ENCODE measurements at places on chromosomes 3 and 15.

- no peak for DNase-seq
Observed at GRCh38 chr15:71654720-71655174, 155.6 kb upstream of the NR2E3 start.

DNA sequence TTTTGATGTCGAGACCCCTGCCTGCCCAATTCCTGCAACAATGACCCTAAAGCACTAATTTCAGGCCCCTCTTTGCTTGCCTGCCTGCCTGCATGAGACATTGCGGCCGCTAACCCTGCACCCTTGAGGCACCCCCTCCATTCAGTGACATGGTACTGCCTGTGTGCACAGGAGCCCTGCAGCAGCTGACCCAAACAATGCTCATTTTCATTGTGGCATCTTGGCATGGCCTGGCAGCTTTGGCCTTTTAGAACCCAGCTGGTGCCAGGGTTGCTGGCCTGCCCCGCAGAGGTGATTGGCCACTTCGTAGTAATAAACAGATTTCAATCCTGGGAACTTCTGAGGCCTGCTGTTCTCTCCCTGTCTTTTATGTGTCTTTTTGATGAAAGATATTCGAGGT lies 33.8 kb downstream of the SLCO3A1 start:
- no peak for DNase-seq

DNA sequence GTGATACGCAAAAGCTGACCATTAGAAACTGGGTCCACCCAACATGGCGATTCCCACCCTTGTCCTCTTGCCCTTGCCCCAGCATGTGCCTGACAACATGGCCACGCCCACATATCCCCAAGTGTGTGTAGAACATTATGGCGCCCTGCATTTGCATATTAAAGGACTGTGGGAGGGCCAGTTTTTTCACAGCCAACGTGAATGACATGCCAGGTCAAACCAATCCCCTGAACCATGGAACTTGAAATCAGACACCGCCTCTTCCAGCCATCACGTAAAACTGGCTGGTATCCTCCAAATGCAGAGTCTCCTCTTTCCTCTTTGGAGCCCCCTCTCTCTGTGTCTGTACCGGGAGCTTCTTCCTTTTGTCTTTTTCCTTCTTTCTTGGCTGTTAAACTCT lies 156.7 kb upstream of the EPHA6 start:
- no peak for DNase-seq

GRCh38 chr3:101544161-101544850 lies 17.4 kb upstream of the TRMT10C start:
- DNase-seq: no peak

GRCh38 chr3:141076797-141077571 lies 25.8 kb downstream of the SPSB4 start:
- no peak for DNase-seq

DNA sequence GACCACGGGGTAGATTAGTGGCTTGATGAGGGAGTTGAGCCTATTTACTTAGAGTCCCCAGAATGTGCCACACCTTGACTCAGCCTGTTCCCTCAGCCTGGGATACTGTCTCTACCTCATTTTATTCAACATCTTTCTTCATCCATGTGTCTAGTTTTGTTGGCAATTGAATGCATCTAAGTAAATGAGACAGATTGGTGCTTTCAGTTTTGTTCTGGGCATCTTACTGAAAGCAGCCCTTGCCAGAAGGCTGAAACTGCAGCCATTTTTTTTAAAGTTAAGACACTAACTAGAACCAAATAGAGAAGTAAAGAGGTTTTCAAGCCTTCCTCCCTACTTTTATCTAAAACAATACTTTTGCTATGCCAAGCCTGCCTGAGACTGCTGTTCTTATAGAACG lies 246.8 kb downstream of the SLCO3A1 start:
- DNase-seq: no peak

GRCh38 chr3:51860703-51861665 lies at the start of gene IQCF2:
Gene IQCF2, plus strand, starts transcription at chr3:51861615. Its CDS starts 52 bp downstream, at chr3:51861667.
- DNase-seq: no peak

GRCh38 chr3:131236421-131236820 lies 145.2 kb upstream of the NUDT16 start:
- DNase-seq: no peak

- no peak for DNase-seq
Observed at GRCh38 chr15:81160312-81161159, 26.5 kb downstream of the CFAP161 start.

- no peak for DNase-seq
Observed at GRCh38 chr3:41508063-41508696, 308.9 kb downstream of the CTNNB1 start.

DNA sequence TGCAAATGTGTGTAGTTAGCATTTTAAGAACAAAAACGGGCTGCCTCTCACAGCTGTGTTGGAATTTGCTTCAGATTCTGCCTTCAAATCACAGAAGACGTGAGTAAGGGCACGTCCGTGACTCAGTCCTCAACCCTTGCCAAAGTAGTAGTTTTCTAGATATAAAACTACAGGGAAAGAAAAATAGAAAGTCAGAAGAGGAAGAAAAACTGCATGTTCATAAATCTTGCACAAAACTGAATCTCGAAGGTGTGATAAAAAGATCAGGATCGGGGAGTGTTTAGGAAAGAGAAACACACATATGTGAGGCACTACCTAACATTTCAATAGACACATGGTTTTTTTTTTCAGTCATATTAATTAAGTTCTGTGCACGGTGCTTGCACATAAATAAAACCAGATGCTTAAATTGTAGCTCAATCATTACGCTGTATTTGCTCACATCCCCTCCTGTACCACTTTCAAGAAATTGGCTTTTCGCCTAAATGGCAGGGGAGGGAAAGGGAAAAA lies 71.7 kb downstream of the P3H2 start:
- DNase-seq: no peak

DNA sequence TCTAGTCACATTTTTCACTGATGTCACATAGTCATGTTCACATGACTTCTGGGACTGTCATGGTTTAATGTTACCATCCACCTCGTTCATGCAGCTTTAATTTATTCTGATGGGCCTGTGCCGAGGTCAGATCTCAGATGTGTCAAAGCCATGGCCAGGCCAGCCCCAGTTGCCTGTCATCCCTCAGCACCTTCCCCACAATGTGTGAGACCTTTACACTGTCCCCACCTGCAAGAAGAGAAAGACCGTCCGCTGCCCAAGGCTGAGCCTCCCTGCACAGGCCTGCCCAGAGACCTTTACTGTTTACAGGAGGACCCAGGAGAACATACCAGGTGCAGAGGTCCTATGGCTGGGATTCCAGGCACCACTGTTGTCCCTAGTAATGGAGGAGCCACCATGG lies 12.8 kb upstream of the KLF15 start:
- no peak for DNase-seq

- no peak for DNase-seq
Observed at GRCh38 chr15:73865904-73866303, 7.5 kb upstream of the TBC1D21 start.

- DNase-seq: no peak
Observed at GRCh38 chr3:38555149-38555840, 59.2 kb downstream of the EXOG start.

DNA sequence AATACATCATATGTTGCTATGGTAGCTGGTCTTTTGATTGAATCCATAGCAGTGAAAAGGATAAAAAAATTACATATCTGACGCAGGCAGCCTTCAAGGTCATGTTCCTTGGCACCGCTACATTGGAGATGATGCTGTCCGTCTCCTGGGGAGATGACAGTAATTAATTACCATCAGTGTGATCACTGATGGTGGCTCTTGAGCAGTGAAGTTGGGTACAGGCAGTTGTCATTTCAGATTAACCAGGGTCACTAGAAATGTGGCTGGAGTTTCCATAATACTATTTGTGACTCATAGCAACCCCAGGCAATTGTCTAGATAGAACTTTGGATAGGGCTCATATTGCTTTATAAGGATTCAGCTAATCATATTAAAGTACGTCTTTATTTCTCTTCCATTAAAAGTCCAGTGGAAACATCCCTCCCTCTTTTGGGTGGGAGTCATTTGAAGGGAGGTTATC lies 136.3 kb downstream of the THSD4 start:
- no peak for DNase-seq

GRCh38 chr3:122912772-122913538 lies 114.6 kb downstream of the SEMA5B start:
- DNase-seq: no peak

DNA sequence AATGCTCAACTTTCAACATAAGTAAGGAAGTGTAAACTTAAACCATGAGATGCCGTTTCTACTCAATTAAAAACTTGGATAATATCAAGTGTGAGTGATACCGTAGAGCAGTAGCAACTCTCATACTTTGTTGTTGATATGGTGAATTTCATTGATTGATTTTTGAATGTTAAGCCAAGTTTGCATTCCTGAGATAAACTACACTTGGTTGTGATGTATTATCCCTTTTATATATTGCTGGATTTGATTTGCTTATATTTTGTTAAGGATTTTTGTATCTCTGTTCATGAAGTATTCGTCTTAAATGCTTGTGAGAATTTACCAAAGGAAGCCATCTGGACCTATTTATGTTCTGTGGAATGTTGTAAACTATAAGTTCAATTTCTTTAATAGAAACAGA lies 21.7 kb downstream of the SLMAP start:
- no peak for DNase-seq

- no peak for DNase-seq
Observed at GRCh38 chr3:4634894-4635293, 141.7 kb downstream of the ITPR1 start.

- DNase-seq: no peak
Observed at GRCh38 chr15:41876689-41877088, 17.2 kb downstream of the SPTBN5 start.

- DNase-seq: no peak
Observed at GRCh38 chr15:73838831-73839426, 34.4 kb upstream of the TBC1D21 start.

- no peak for DNase-seq
Observed at GRCh38 chr15:67922971-67923945, 83.4 kb upstream of the RNU6-1 start.

DNA sequence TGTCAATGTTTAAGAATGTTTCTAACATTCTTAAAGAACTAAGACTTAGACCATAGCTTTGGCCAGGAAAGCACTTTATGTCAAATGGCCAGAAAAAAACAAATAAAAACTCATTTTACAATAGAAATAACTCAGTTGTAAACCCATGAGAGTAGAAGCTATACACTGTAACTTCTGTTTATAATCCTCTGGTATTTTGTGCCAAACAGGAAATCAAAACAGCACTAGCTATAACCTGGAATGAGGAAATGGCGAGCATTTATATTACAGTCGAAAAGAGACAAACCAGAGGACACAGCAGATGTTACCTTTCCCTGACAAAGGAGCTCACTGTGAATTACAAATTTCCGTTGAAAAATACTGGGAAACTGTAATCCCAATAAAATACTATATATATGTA lies 10.3 kb downstream of the GK5 start:
- no peak for DNase-seq

GRCh38 chr3:47057212-47057671 lies 77.8 kb downstream of the NBEAL2 start:
- DNase-seq: no peak
